ENCODE measurements at places on chromosomes 1 and 21.

DNA sequence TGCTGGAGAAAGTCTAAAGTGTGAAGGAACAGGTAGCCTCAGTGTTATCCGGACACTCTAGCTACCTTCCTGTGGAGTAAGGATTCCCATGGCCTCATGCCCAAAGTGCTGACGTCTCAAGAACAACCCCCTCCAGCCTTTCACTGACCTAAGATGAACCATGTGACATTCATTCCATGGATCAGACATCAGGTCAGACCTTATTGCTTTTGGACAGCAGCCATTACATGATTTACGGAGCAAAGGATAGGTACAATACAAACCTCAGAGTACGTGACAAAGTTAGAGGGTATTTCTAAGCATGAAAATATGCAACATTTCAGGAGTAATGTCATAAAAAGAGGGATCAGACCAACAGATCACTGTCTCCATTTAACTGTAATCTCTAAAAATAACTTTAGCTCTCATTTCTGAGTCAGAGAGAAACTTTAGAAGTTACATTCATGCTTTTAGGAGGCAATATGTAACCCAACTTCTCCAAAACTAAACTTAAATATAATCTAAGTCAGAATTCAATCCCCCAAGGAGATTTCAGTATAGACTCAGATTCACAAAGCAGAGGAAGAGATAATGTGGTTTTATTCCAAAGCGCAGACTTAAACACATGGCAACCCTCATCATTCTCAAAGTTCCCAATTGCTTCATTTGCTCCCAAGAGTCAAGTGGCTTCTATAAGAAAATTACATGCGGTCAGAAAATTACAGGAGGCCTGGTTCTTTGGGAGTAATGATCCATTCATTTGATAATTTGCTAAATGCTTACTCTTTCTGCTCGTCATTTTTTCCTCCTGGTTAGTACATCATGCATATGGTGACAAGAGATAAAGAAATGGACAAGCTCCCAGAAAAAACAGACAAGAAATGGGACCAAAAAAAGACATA, 280.4 kb downstream of the SETD4 start:
- no peak for DNase-seq

GRCh38 chr1:109769330-109770078, 5.8 kb upstream of the EPS8L3 start:
- DNase-seq = no peak

DNA sequence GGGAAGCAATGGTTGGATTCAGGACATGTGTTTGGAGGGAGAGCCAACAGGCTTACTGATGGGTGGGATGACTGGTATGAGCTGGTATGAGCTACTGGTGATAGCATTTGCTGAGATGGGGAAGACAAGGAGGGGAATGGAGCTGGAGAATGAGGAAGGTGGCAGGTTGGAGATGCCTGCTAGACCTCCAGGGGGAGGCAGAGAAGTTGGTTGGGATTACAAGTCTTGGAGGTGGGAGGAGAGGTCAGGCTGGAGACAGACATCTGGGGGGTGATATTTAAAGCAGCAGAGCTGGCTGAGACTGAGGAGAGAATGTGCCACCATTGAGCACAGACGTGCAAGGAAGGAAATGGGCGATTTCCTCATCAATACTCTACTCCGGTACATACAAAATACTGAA, 31.8 kb upstream of the ENO1 start:
- DNase-seq = no peak

- DNase-seq = no peak
Measured at GRCh38 chr1:224173523-224173922, 9.5 kb upstream of the DEGS1 start.

- DNase-seq = no peak
Measured at GRCh38 chr1:239816081-239816782, 275.5 kb upstream of the FMN2 start.

Data from NCI-H82 (cell line).